A172 (cell line): ENCODE measurements at places on chromosomes 11 and 22.

GRCh38 chr11:114440121-114440860 lies 1.0 kb downstream of the REXO2 start:
- DNase-seq, result no peak

DNA sequence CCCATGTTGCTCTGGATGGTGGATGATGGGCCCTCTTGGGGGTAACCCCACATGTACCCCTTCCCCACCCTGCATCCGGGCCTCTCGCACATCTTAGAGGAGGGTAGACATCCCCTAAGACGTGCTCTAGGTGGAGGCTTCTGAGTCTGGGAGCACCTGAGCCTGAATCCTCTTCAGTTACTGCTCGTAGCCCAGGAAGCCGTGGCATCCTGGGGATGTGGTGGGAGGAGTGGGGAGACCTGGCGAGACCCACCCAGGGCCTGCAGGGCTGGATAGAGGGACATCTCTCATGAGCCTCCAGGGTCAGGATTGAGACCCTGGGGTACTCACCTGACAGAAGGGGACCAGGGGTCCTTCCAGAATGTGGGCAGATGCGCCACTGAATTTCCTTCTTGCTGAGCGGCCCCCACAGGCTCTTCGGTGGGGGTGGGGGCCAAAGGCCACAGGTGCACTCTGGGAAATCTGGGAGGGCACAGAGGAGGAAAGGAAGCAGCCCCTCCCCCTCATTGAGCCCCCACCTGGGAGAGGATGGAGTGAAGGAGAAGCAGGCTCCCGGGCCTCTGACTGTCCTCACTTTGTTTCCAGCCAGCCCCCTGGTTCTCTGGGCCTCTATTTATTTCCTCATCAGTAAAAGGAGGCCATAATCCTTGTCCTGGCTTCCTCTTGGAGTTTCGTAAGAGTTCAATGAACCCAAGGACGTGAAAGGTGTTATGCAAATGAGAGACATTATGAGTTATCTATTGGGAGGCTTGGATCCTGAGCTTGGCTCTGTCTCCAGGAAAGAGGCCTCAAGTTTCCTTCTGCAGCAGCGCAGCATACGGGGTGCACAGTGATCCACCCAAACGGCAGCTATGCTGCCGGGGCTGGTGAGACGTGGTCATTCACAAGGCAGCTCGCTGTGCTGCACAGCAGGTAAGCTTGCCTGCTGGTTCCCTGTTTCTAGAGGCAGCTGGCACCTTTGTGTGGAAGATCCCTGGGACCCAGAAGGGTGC lies 31.2 kb downstream of the KCNJ4 start:
- DNase-seq, result no peak

- DNase-seq, result no peak
These were observed 62.1 kb downstream of the GRK3 start for GRCh38 chr22:25626624-25626990.

GRCh38 chr11:126719740-126720139 lies 280.8 kb downstream of the KIRREL3 start:
- DNase-seq, result no peak

GRCh38 chr11:90468923-90469322 lies 246.1 kb upstream of the CHORDC1 start:
- peak; percentile 1 for DNase-seq

DNA sequence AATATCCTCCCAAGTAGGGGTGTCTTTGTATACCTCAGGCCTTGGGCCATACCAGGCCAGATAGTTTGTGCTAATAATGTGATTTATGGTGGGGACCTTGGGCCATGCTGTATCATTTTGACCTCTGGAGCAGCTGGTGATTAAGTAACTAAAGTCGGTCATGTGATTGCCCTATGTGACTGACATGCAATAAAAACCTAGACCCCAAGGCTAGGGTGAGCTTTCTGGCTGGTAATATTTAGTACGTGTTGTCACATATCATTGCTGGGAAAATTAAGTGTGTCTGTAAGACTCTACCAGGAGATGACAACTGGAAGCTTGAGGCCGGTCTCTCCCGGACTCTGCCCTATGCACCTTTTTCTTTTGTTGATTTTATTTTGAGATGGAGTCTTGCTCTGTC lies 12.6 kb upstream of the TFIP11 start:
- DNase-seq, result no peak

DNA sequence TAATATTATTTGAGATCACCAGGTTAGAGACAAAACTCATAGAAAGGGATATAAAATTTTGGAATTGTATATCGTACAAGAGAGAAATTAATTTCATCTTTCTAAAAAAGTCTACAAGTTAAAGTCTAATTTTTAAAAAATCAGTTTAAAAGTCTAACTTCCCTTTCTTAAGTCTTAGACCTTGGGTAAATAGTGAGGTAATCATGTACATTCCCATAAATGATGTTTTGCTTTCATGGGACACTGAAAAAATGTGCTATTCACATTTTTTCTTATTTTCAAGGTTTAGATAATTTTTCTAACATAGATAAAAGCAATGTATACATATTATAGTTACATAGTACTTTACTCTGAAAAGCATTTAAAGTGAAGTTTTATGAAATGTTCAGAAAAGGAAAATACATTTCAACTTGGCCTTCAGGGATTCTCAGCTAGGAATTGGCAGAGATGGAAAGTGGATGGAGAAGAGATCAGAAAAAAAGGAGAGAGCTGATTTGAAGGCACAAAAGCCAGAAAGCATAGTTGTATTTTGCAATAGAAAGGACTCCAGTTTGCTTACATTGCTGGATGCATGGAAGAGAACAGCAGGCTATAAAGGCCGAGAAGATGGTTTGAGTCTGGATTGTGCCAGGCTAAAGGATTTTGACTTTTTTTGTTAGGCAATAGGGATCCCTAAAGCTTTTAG lies 194.0 kb downstream of the CASP12 start:
- no peak for DNase-seq

DNA sequence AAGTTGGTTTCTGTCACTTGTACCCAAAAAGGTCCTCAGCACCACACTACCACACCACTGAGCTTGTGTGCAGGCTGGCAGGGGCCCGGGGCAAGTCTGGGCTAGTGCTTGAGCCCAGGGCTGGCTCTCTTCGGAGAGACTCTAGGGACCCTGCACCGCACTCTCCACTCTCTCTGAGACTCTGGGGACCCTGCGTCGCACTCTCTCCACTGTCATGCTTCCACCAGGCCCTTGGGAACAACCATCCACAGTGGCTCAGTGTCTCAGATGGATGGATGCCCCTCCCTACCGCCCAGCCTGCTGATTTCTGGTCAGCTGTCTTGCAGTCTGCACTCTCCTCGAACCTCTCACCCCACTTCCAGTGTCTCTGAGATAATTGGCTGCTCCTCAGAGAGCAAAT lies 2.0 kb upstream of the SBF1 start:
- no peak for DNase-seq

DNA sequence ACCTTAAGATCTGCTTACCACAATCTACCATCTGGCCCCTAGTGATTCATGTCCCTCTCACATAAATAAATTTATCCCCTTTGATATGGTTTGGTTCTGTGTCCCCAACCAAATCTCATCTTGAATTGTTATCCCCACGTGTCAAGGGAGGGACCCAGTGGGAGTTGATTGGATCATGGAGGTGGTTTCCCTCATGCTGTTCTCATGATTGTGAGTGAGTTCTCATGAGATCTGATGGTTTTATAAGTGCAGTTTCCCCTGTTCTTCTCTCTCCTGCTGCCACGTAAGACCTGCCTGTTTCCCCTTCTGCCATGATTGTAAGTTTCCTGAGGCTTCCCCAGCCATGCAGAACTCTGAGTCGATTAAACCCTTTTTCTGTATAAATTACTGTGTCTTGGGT lies 37.2 kb downstream of the OR2AG2 start:
- no peak for DNase-seq

GRCh38 chr11:48090174-48090573 lies 109.8 kb downstream of the PTPRJ start:
- no peak for DNase-seq
